ENCODE measurements at places on chromosomes 13 and 19.
A peak's percentile ranks its signal among the peaks of the same experiment; 100 is the strongest.

DNA sequence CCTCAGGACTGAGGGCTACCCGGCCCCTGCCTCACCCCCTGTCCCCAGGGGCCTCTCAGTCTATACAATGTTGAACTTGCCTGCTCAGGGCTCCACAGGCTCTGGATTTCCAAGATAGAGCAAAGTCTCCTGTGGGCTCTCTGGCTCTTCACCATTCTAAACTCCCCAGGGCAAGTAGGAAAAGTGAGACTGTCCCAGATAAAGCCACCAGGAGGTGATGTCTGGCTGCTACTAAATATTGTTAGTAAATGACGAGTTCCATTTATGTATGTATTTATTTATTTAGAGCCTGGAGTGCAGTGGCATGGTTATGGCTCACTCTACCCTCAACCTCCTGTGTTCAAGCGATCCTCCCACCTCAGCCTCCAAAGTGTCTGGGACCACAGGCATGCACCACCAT is 73.6 kb upstream of the SIAH3 start:
- DNase-seq: no peak

DNA sequence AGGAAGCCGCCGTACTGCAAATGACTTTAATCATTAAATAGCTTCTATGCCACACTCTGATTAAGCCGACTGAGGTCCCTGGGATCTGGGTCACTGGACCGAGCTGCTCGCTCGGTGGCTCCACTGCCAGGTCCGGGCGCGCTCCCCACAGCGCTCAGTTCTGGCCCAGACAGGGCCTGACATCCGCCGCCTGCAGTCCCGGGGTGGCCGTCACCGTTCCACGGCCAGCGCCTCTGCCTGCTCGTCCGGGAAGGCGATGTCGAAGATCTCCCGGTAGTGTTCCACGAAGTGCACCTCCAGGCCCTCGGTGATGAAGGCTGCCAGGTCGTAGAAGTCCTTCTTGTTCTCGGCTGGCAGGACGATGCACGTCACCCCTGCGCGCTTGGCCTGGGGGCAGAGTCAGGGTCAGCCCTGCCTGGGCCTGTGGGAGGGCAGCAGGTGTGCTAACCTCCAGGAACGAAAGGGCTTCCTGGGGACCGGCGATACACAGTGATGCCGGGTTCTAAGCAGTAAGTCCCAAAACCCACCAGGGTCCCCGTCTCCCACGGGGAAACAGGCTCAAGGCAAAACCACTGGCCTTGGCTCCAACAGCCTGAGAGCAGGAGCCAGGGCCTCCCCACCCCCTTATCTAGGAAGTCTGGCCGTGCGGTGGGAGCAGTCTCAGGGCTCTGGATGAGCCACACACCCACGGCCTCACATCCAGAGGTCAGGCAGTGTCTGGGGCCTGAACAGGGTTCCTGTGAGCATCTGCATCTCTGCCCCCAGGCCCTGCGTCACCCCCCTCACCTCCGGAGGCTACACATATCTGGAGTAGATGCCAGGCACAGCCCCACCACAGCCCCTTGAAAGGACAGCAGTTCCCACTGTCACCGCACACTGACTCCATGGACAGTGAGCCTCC is 2.0 kb downstream of the RPL36 start:
- DNase-seq: no peak

DNA sequence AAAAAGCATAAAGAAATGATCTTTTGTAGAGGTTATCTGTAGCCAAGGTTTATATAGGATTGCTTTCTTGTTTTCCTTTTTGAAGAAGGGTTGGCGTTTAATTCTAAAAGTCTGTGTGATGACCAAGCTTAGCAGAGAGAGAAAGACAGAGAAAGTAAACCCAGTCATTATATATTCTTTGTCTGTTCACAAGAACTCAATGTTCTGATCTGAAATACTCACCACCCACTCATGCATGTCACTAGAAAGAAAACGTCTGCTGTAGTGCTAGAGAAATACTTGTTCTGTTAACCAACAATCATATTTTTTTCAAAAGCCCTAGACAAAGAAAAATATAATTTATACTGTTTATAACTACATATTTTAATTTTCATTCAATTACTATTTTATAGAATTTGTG is 173.7 kb upstream of the SLITRK5 start:
- no peak for DNase-seq

DNA sequence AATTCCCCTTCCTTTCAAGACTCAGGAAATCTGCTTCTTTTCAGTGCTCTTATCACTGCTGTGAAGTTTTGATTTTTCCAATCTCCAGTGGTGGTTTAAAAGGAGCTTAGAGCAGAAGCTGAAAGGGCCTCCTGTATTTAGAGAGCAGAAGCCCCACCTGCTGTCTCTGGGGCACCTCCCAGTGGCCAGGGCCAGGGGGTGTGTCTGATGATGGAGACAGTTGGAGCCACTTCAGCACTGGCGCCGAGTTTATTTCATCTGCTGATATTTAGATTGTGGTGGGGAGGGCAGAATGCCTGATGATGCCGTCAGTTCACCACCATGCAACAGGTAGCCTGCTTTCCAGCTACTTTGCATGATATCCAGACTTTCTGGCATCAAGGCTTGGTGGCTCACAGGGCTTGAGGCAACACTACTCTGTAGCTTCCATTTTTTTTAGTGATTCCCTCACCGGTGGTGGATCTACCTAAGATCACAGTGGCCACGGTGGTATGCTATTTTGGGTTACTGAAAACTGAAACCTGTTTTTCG is 371.9 kb downstream of the KCNRG start:
- peak; percentile 58 for DNase-seq

GRCh38 chr19:44942067-44942571 is at the start of gene APOC4:
Gene APOC4, plus strand, starts transcription at chr19:44942237. Its CDS starts 41 bp downstream, at chr19:44942278.
- no peak for DNase-seq

DNA sequence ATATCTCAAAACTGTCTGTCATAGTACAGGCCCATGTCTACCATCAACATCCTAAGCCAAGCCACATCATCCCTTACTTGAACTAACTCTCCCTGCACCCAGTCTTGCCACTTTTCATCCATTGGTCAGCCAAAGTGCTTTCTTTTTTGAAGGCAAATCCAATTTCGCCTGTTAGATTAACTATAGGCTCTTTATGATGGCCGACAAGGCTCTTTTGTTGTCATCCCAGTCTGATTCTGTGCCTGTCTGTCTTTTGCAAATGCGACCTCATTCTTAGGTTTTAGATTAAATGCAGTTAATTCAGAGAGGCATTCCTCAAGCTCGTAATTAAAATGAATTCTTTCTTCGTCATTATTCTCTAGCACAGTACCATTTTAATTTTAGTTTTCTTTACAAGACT is 148.3 kb downstream of the HS6ST3 start:
- DNase-seq: no peak

GRCh38 chr13:63497601-63498000 is 2082.0 kb upstream of the PCDH20 start:
- no peak for DNase-seq

GRCh38 chr19:1318678-1319471 is 33.2 kb downstream of the EFNA2 start:
- DNase-seq: no peak

GRCh38 chr13:91778123-91778522 is 379.7 kb downstream of the GPC5 start:
- no peak for DNase-seq

- DNase-seq: no peak
Measured at GRCh38 chr13:67554746-67555452, 324.8 kb upstream of the PCDH9 start.

DNA sequence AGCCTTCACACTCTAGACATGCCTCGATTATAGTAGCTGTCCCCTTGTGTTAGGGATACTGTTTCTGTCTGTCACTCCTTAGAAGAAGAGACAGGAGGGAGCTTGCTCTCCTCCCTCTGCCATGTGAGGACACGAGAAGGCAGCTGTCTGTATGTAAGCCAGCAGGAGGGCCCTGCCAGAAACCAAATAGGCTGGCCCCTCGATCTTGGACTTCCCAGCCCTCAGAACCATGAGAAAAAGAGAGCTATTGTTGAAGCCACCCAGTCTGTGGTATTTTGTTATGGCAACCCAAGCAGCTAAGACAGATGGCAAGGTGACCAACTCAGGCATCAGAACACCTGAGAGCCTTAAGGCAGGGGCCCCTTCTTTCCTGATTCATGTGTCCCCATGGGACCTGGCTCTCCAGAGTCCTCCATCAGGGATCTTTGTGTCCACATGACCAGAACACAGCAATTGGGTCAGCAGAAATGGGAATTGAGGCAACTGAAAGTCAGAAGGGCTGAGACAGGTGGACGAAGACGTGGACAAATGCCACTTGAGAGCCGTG is 65.6 kb upstream of the NPAS1 start:
- no peak for DNase-seq

GRCh38 chr13:80224468-80224867 is 116.5 kb downstream of the SPRY2 start:
- DNase-seq: no peak

DNA sequence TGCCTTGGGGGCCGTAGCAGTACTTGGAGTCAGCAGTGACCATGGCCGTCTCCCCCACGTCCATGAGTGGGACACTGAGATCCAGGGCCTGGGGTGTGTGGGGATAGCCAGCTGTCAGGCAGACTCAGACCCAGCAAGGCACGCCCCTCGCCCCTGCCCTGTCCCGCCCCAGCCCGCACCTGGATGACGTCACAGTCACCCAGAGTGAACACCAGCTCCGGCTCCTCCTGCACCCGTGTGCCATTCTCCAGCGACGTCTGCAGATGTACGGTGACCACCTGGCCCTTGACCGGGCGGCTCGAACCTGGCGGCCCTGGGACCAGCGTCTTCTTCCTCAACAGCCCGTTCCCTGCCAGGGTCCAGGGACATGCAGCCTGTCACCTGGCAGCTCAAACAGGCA is 4.0 kb downstream of the FKBP8 start:
- DNase-seq: no peak

DNA sequence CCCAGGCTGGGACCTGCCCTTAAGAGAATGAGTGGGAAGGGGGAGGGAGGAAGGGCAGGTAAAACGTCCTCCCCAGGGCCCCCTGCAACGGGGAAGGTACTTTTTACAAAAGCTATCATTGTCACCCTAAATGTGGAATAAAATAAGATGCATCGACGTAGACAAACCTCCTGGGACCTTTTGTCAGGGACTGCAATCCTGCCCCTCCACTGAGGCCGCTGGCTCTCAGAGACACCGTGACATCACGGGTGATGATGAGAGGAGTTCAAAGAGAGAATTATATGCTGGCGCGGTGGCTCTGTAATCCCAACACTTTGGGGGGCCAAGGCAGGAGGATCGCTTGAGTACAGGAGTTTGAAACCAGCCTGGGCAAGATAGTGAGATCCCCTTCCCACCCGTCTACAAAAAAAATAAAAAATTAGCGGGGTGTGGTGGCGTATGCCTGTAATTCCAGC is 1.8 kb upstream of the MYBPC2 start:
- DNase-seq: peak; percentile 54

- DNase-seq: peak; percentile 72
Measured at GRCh38 chr19:55305491-55305890, 19.6 kb downstream of the TMEM150B start.

GRCh38 chr19:861756-862580 is 2.5 kb downstream of the CFD start:
- peak; percentile 83 for DNase-seq

DNA sequence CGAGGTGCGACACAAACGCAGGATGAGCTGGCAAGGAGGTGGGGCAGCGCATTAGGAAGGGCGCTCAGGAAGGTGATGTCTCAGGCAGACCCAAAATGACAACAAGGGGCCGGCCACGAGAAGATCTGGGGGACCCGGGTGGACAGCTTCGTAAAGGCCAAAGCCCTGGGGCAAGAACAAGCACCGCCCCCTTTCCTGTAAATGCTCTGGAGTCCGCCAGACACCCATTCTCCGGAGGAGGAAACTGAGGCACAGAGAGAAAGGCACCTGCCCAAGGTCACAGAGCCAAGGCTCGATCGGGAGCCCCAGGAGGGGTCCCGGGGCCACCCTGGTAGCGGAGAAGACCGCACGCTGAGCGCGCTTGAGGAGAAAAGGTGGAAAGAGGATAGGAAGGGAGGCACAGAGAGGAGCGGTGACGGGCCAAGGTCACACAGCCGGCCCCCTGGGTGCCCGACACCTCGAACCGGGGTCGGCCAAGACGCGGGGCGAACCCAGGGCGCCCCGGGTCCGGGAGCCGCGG is 571 bp downstream of the SAFB2 start:
- no peak for DNase-seq

DNA sequence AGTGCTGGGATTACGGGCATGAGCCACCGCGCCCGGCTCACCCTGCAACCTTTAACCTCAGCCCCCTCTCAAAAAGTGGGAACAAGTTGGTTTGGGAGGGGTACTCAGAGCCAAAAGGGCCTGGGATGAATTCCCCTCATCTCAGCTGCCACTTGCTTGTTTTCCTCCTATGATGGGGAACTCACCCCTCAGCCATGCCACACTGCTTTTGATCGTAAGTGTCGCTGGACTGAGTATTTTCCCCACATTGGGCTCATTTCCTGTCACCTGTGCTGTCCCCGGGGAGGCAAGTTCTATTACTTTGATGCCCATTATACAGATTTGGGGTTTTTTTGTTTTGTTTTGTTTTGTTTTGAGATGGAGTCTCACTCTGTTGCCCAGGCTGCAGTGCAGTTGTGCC is 6.5 kb downstream of the R3HDM4 start:
- no peak for DNase-seq

DNA sequence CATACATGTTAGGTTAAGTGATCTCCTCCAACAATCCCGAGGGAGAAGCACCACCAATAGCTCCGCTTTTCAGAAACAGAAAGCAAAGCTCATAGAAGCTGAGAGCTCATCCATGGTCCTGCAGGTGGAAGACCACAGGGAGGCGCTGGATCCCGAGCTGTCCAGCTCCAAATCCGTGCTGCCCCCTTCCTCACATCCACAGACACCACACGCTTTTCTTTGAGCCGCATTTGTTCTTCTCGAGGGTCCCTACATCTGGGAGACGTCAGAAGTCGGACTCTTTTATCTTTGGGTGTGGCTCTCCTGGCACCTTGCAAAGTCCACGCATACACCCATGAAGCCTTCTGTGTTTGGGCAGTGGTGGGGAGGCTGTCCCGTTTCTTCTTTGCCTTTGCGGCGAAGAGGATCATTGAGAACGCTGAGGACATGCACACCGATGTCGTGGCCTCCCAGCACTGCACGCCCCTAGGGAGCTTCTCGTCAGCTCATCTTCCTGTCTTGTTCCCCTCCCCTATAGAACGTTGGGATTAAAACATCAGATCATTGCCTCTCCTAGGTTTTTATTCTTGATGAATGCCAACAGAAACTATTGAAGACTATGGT is 184.8 kb downstream of the TEX29 start:
- DNase-seq: no peak

GRCh38 chr13:51297556-51297955 is 41.9 kb upstream of the SERPINE3 start:
- DNase-seq: no peak

DNA sequence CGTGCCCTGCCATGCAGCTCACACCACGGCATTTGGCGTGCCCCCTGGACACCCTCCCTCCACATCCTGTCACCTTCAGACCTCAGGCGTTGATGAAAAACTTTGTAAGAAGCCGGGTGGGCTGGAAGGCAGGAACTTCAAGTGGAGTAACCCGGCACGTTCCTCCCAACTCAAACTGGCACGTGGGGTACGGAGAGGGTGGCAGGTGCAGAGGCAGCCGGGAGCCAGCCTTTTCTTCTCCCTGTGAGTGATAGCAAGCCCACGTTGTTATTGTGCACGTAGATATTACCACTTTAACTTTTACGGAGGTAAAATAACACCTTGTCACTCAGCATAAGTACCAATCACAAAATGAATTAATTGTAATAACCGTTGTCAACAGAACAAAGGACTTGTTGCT is 198.0 kb downstream of the ZNF536 start:
- no peak for DNase-seq

Measured in germinal center (tissue), 1 donor.